ENCODE measurements at places on chromosomes 16 and 17.

- DNase-seq = peak; percentile 82
Measured at GRCh38 chr17:44708401-44709263, at the start of gene DBF4B. TSS of gene DBF4B (plus strand) at chr17:44708665. CDS start at chr17:44708821, 156 bp downstream.

DNA sequence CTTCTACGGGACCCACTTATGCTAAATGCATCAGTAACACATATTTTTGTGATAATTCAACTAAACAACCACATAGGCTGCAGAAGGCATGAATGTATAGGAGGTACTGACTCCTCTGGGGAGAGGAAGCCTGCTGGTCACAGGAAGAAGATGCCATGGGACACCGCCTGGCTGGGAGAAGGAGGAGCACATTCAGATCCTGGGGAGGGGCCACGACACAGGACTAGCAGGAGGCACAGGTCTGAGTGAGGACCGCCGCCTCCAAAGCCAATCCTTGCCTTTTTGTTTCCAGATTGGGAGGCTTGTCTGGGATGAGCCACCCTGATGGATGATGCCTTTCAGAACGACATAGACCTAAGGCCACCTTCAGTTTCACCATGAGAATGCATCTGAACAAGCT lies 34.6 kb downstream of the MBTPS1 start:
- no peak for DNase-seq

DNA sequence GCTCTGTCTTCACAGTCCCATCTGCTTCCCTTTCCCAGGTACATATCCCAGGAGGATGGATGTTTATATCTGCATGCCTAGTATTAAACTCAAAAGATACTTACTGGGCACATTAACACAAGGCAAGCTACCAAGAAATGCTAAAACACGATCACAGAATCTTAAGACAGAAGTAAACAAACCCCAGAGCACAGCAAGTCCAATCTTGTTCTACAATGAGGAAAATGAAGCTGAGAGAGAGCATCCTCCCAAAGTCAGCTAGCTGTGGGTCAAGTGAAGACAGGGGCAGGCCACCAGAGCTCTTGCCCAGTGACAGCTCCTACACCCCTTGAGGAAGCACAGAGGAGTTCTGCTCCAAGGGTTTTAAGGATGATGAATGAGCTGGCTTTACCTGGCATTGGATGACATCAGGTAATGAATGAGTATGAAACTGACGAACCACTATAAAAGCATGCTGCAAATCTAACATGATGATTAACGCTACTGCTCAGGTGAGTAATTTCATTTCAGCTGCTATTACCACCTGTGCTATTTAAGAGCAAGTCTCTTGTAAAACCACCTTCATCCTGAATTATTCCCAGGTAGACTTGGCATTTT lies 20.3 kb downstream of the XPO6 start:
- DNase-seq = peak; percentile 15

- DNase-seq = no peak
Measured at GRCh38 chr16:20954574-20954973, 54.0 kb downstream of the LYRM1 start.

GRCh38 chr17:81394921-81395599 lies at the start of gene BAHCC1:
TSS of gene BAHCC1 (plus strand) at chr17:81395457. CDS start at chr17:81399740, 4,283 bp downstream.
- DNase-seq = peak; percentile 97

GRCh38 chr17:66351033-66351432 lies 48.6 kb downstream of the PRKCA start:
- no peak for DNase-seq

DNA sequence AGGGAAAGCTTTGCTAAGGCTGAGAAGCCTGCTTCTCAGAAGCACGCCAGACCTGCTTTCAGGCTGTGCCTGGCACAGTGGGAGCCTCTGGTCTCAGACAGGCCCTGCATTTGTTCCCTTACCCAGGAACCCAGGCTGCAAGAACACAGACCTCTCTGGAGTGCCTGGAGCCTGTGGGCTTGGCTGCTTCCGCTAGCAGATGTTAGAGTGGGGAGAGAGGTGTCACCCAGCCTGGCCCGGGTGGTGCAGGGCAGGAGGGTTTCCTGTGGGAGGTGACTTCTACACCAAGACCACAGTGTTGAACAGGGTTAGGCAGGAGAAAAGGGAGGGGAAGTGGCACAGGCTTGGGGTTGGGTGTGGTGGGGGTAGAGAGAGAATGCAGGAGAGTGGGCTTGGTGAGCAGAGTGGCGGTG lies 35.8 kb upstream of the ADGRG1 start:
- no peak for DNase-seq

DNA sequence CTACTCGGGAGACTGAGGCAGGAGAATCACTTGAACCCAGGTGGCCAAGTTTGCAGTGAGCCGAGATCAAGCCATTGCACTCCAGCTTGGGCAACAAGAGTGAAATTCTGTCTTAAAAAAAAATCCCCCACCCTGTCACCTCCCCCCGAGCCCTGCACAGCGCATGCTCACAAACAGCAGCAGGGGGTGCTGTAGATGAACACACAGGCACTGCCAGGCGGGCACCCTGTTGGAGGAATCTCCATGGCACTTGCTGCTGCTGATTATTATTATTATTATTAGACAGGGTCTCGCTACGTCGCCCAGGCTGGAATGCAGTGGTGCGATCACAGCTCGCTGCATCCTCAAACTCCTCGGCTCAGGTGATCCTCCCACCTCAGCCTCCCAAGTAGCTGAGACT lies 24.6 kb downstream of the FZD2 start:
- DNase-seq = no peak

GRCh38 chr16:88023786-88024185 lies 72.6 kb downstream of the BANP start:
- DNase-seq = no peak

DNA sequence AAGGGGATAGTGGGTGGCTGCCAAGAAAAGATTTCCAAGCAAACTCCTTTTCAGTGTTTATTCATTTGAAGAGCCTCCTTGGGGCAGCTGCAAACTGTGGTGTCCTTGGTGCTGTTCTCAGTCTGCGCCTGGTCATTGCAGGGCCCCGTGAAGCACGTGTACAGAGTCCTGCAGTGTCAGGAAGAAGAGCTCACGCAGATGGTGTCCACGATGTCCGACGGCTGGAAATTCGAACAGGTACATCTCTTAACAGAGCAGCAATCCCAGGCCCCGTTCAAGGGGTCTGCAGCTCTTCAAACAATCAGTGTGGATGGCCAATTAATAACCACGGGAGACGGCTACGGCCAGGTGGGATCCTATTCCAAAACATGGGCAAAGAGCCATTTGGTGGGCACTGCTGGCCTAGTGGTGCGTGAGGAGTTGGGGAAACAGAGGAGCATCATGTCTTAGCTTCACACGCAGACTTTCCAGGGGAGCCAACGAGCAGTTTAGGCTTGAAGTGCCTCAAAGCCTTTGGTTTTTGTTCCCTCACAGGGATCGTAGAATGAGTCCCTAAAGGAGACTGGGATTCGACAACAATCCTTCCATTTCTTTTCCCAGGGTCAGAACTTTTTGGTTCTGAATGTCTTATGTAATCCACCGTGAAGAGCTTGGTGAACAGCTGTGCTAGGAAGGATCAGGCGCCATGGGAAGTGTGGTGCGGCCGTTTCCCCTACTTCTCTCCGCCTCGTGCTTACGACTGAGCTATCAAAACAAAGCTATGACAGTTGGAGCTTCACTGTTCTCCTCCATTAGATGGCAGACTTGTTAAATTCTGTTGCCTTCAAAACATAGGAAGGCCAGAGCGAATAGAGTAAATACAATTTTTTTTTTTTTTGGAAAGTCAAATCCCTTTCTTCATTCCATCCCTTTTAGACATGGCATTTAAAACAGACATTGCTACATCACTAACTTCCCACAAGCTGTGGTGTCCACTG lies 12.6 kb downstream of the KCTD2 start:
- peak; percentile 16 for DNase-seq

DNA sequence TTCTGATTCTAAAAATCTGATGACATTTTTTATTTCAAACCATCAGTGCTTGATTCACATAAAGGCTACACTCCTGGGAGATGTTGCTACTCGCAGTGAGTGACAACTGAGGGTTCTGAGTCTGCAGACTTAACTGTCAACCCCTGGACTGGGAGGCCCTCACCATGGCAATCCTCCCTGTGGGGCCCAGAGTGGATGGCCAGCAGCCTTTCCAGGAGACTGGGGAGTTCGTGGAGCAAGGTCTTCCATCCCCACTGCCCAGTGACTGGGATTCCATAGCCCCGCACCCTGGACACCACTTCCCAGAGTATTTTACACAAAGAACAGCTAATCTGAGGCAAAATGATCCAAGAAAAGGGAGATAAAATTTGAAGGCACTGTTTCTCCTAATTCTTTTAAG lies 59.3 kb downstream of the CREBBP start:
- no peak for DNase-seq

- DNase-seq = no peak
Measured at GRCh38 chr16:80203821-80204220, 337.0 kb upstream of the DYNLRB2 start.

- DNase-seq = no peak
Measured at GRCh38 chr17:48044851-48045250, 3.3 kb upstream of the NFE2L1 start.

DNA sequence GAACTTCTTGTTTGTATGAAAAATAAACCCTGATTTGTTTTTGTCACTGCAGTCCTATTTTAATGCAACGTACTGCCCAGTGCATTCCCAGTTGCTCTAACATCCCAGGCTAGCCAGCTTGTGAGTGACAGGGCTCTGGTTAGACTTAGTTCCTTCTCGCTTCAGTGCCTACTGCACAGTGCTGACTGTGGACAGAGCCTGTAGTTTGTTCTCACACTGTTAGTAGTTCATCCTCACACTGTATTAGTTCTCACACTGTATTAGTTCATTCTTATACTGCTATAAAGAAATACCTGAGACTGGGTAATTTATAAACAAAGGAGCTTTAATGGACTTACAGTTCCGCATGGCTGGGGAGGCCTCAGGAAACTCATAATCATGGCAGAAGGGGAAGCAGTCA lies 116.6 kb upstream of the SALL1 start:
- peak; percentile 0 for DNase-seq

GRCh38 chr16:72952811-72953271 lies 95.1 kb downstream of the ZFHX3 start:
- DNase-seq = no peak

- DNase-seq = no peak
Measured at GRCh38 chr16:1992704-1993317, 3.0 kb downstream of the SYNGR3 start.

GRCh38 chr17:79646721-79647455 lies 36.0 kb upstream of the RBFOX3 start:
- DNase-seq = no peak

DNA sequence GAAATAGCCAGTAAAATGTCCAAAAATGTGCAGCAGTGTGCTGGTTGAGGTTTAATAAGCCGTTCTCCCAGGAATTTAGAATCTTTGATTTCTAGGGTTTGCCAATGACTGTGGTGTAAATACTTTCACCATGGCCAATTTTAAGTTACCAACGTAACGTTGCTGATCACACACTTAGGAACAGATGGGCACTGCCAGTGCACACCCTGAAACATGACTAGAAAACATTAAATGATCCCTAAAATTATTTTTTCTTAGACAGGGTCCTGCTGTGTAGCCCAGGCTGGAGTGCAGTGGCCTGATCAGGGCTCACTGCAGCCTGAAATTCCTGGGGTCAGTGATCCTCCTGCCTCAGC lies 3.2 kb downstream of the CA5A start:
- no peak for DNase-seq

DNA sequence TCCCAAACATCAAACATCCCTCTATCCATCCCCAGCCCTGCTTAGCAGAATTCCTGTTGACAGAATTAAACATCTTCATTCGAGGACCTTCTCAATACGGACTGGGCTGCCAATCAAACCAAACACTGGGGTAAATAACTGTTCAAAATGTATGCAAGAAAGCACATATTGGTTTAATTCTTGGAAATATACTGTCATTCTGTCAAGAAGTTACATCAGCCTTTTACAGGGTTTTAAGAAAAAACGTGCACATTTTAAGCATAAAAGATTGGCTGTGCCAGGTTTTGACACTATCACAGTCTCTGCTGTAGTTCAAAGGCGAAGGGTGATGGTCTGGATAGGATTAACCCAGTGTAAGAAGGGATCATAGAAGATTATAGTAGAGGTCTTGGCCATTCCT lies 25.1 kb upstream of the CCNF start:
- DNase-seq = no peak

DNA sequence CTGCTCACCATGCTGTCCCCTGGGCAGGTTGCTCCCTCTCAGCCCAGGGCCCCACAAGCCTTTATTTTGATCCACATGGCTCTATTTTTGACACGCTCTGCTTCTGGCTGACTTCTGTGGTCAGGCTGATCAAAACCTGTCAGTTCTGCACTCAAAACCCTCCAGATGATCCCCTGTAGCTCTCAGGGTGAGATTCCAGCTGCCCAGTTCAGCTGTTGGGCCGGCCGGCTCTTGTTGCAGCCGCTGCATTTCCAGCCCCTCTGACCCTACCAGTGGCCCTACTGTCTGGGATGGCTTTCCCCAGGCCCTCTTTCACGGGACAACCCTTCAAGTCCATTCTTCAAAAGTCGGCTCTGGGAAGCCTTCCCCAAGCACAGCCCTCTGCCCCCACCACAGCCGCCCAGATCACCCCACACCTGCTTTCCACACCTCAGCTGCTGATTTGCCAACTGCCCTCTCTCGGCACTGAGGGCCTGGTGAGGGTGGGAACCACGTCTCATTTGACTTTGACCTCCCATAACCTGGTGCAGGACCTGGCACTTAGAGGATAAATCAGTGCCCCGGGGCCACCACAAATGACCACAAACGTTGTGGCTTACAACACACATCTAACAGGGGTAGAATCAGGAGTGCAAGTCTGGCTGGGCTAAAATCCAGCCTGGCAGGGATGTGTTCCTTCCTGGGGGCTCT lies 16.3 kb upstream of the CACNG4 start:
- DNase-seq = no peak

GRCh38 chr16:80009971-80010659 lies 409.6 kb upstream of the MAF start:
- DNase-seq = no peak

- no peak for DNase-seq
Measured at GRCh38 chr16:23433261-23433920, 19.6 kb downstream of the COG7 start.

DNA sequence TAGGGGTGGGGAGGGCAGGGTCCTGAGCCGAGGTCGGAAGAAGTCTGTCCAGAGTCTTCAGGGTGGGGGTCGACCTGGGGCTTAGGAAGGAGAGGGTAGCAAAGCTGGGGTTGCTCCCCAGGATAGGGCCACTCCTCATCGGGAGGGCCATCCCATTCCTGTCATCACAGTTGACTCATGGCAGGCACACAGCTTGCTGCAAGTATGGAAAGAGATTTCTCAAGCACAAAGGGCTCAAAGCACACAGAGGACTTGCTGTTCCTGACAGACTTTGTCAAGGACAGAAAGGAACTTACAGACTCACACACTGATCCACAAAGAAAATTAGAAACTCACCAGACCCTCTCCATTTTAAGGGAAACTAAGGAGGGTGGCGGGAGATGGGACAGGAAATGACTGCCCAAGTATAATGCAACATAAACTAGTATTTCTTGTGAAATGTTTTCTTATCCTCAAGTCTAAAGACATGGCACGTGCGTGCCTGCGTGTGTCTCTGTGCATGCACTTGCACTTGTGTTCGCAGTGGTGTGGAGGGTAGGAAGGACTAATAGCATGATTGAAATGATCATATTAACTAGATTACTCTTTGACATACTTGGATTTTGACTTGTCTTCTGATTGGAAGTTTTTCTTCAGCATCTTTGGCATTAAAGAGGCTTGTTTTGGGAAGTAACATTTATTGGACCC lies 2.4 kb downstream of the AOC2 start:
- no peak for DNase-seq

GRCh38 chr16:88005968-88006367 lies 54.7 kb downstream of the BANP start:
- DNase-seq = no peak

GRCh38 chr17:28405632-28406472 lies at the start of gene SLC46A1:
TSS of gene SLC46A1 (minus strand) at chr17:28406212. CDS start at chr17:28406114, 98 bp downstream.
- DNase-seq = no peak

- peak; percentile 8 for DNase-seq
Measured at GRCh38 chr16:68792465-68793324, 50.6 kb upstream of the TANGO6 start.

- DNase-seq = peak; percentile 24
Measured at GRCh38 chr17:72030067-72030899, 90.5 kb upstream of the SOX9 start.

All from kidney glomerular epithelial cell (primary cell).